ENCODE measurements at places on chromosomes 11 and 22. TPM values are rescaled to one million over a fixed set of nuclear protein-coding genes. Genes with fewer than 3 reads are reported as not detected.

ATP6V1E1 gene
- 82.8 TPM for total RNA-seq

KCTD21 gene
- total RNA-seq = 15.5 TPM

OOSP2 gene
- not detected for total RNA-seq

ZFTA gene
- 22.3 TPM for total RNA-seq

OR8J3 gene
- total RNA-seq = not detected

BRMS1 gene
- total RNA-seq = 41.2 TPM

SELENOM gene
- 96.8 TPM for total RNA-seq

DHCR7 gene
- 113 TPM for total RNA-seq

MEI1 gene
- total RNA-seq = 0.13 TPM

ADAMTS8 gene
- not detected for total RNA-seq

FANCF gene
- total RNA-seq = 16.4 TPM

TRIM51 gene
- not detected for total RNA-seq

CSF2RB gene
- total RNA-seq = not detected

CDKN1C gene
- 28.0 TPM for total RNA-seq
